ENCODE measurements at places on chromosomes 2 and 18.

GRCh38 chr2:105510761-105511528, 112.1 kb upstream of the FHL2 start:
- DNase-seq = no peak

- no peak for DNase-seq
These were observed 4.8 kb downstream of the NT5C1B start for GRCh38 chr2:18584608-18584954.

DNA sequence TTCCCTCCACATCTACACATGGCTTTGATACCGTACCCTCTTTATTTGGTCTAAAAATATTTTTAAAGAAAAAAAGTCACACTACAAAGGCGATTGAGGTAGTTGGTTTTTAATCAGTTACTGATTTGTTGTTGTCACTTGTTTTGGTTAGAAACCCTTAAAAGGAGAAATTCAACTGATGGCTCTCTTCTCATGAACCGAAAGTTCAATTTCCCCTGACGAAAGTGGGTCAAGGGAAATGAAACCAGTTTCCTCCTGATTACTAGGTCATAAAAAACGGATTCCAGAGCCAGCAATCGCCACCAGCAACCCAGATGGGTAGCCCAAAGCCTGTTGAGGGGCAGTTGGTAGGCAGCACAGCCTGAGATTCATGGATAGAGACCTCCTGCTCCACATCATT, 63.2 kb downstream of the DLGAP1 start:
- no peak for DNase-seq

GRCh38 chr2:201639205-201639604, 4.1 kb downstream of the TMEM237 start:
- no peak for DNase-seq

DNA sequence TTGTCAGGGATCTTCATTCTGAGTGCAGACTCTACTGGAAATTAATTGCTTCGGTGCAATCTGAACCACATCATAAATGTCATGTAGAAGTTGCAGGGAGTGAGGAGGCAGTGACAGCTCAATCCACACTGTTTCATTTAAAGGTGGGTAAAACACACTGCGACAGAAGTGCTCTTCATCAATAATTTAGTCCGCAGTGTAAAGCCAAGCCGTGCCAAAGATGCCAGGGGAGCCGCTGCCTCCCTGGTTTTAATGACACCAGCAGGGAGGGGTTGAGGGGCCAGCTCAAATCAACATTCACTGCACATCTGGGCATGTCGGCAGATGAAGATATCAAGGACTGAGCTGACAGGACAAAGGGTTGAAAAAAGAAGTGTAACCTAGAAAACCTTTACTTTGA, 305.7 kb upstream of the VRK2 start:
- DNase-seq = no peak

DNA sequence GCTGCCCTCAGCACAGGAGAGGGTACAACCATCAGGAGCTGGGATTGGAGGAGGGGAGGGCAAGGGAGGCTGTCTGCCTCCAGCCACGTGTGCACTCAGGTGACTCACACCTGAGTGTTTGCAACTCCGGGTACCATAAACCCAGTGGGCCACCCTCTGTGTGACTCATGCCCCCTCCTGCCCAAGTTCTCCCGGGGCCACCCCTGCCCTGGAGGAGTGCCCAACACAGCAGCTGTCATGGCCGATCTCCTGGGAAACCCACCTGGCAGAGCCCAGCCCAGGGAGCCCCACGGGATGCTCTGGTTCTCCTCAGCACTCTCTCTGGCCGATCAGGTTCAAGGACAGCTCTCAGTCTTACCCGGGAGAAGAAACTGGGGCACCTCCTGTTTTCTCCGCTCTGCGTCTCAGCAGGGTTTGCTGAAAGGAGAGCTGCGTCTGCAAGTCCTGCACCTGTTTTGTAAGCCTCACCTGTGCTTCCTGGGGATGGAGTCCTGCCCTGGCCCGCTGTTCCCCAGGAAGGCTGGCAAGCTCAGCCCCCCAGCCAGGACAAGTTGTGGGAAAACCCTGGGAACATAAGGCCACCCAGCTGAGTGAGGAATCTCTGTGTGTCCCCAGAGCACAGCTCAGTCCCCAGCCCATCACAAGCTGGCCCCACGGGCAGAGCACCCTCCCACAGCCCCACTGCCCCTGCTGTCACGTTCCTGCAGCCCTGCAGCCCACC, 44.0 kb upstream of the UBE2F start:
- DNase-seq = no peak

- no peak for DNase-seq
These were observed 48.1 kb downstream of the CYTIP start for GRCh38 chr2:157395811-157396210.

DNA sequence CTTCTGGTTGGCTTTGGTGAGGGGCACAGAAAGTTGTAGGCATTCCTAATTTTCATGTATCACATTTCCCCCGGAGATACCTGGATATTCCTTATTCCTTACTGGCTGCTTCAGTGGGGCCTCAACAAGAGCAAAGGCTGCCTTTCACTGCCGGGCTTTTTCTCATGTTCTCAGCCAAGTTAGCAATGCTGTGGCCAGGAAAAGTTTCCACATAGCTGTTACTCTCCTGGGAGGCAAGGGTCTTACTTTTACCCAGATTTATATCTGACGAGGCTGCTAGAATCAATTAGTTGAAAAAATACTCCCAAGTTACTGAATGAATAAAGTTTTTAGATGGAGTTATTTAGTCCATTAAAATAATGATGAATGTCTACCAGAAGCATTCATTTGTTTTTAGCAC, 230.5 kb downstream of the ZNF407 start:
- DNase-seq = no peak

- DNase-seq = no peak
These were observed 60.8 kb upstream of the STAM2 start for GRCh38 chr2:152236191-152236925.

DNA sequence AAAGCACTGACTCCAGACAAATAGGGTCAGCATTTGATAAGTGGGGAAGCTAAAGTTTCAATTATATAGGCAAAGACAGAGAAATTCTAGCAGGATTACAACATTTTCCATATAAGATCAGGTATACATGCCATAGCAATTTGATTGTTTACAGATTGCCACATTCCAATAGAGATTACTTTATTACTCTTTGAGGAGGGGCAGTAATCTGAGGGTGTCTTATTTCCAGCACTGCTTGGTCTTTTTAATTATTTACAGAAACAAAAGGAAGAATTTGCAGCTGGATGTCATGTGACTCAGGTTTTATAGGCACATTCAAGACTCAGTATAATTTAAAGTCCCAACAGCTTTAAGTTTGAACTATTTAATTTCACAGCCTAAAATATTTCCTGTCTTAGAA, 42.5 kb upstream of the GPR39 start:
- no peak for DNase-seq

Measured in activated CD4-positive, CD25-positive, alpha-beta regulatory T cell treated with anti-CD3 and anti-CD28 coated beads, Interleukin-2, amount 50 U/mL, for 16 hours (primary cell).